ENCODE measurements at places on chromosomes 2 and 18. TPM values are rescaled to one million over a fixed set of nuclear protein-coding genes. Genes with fewer than 3 reads are reported as not detected.

CAVIN2 gene
- not detected for total RNA-seq

GRHL1 gene
- total RNA-seq, result 2.5 TPM

DNA sequence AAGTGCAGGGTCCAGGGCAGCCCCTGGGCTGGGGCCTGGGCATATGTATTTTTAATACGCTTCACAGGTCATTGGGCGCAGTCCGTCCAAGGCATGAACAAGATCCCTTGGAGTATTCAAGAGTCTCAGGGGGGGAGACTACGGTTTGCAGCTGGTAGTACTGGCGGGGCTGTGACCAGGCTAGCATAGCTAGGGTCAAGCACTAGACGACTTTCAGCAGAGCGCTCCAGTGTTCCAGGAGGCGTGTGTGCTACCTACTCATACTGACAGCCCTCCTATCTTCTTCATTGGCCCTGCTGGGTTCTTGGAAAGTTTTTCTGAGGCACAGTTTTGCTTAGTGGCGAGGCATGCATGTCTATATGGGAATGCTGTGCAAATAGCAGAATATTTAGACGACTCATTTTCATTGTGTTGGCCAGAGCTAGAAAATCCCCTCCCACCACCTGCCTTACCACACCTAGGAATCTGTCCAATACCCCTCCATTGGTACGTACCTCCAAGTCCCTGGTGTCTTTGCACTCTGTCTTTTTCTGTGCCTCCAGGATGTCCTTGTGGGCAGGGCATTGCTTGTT is 68.2 kb downstream of the GLI2 start:
- H3K27ac ChIP-seq, result no peak overlapping the region
- H3K36me3 ChIP-seq, result no peaks in the 10 kb centered on the region
- DNase-seq, result no peak
- H3K4me1 ChIP-seq, result peaks cover 24% of the 10 kb centered on the region
- no peaks in the 10 kb centered on the region for H3K27me3 ChIP-seq

GRCh38 chr2:127560201-127560930 is 24.9 kb downstream of the MYO7B start:
- H3K4me3 ChIP-seq, result no peak overlapping the region
- H3K4me1 ChIP-seq, result 0 out of 2 replicates have a peak, but pooled peaks cover 3% of the 10 kb centered on the region
- no peaks in the 10 kb centered on the region for H3K27me3 ChIP-seq
- H3K27ac ChIP-seq, result no peak overlapping the region

- no peaks in the 10 kb centered on the region for H3K36me3 ChIP-seq
- H3K4me1 ChIP-seq, result 0 out of 2 replicates have a peak, but pooled peaks cover 3% of the 10 kb centered on the region
- H3K4me3 ChIP-seq, result no peak overlapping the region
- H3K27me3 ChIP-seq, result no peaks in the 10 kb centered on the region
- no peak for DNase-seq
- H3K27ac ChIP-seq, result no peak overlapping the region
Measured at GRCh38 chr2:108612153-108612513, 77.9 kb downstream of the LIMS1 start.

GRCh38 chr2:120740765-120741524 is 5.3 kb downstream of the GLI2 start:
- H3K4me1 ChIP-seq, result peaks cover 63% of the 10 kb centered on the region
- DNase-seq, result peak; percentile 84
- no peaks in the 10 kb centered on the region for H3K27me3 ChIP-seq
- peak overlapping the region; percentile 91 for H3K4me3 ChIP-seq
- no peaks in the 10 kb centered on the region for H3K36me3 ChIP-seq

GRCh38 chr18:9992300-9992972 is 78.6 kb downstream of the VAPA start:
- no peaks in the 10 kb centered on the region for H3K36me3 ChIP-seq
- H3K4me1 ChIP-seq, result no peaks in the 10 kb centered on the region

- no peaks in the 10 kb centered on the region for H3K27me3 ChIP-seq
- no peak overlapping the region for H3K4me3 ChIP-seq
- H3K4me1 ChIP-seq, result no peaks in the 10 kb centered on the region
- no peak overlapping the region for H3K27ac ChIP-seq
- peak; percentile 65 for DNase-seq
Measured at GRCh38 chr2:167602122-167602521, 645.3 kb downstream of the STK39 start.

DNA sequence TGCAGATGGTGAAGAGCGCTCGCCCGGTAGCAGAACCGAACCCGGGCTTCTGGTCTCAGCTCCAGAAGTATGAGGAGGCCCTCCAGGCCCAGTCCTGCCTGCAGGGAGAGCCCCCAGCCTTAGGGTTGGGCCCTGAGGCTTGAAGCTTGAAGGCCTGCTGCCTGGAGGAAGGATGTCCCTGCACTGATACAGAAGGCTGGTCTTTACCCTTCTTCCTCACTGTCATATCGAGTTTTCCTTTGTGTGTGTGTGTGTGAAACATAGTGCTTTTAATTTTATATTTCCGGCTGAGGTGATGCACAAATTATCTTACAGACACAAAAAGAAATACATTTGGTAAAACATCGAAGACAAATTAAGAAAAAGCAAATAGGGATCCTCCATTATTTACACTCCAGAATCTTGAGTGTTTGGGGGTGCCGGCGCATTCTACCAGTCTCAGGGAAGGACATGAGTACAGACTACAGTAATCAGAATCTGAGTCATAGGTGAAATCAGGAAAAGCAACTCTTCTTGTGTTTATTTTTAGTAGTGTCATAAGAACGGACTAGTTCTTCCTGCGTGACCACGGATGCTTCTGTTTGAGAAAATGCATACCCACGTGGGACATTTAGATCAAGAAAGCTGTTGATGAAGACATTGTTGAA is 1.3 kb downstream of the DUSP28 start:
- H3K36me3 ChIP-seq, result no peaks in the 10 kb centered on the region
- peak overlapping the region; percentile 81 for H3K4me3 ChIP-seq
- peak overlapping the region; percentile 70 for H3K27ac ChIP-seq

DNA sequence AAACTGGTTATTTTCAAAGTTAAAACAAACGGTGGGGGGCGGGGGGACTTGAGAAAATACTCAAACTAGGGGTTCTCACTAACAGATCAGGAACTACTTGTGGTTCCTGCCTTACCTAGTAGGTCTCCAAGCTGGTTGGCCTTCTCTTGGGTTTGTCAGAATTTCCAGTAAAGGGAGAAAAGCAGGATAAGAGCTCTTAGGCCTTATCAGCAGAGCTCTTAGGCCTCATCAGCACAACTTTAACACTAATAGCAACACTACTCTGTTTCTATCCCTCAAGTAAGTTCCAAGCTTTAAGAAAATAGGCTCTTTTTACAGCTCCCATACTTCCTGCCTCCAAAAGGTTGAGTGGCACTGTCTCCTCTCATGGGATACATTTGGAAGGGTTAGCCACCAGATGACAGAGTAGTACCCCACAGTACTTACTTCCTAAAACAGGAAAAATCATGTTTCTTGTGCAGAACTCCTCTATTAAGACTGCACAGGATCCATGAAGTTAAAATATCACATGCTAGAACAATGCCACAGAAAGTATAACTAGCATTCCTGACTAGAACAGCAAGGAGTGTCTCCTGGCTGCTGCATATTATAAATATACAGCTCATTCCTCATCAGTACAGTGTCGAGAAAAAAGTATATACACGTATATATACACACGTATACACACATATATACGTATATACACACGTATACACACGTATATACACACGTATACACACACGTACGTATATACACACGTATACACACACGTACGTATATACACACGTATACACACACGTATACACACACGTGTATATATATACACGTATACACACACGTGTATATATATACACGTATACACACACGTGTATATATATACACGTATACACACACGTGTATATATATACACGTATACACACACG is 6.1 kb downstream of the FBXO11 start:
- DNase-seq, result peak; percentile 7
- H3K36me3 ChIP-seq, result no peaks in the 10 kb centered on the region
- peaks cover 41% of the 10 kb centered on the region for H3K4me1 ChIP-seq
- H3K27me3 ChIP-seq, result no peaks in the 10 kb centered on the region
- peak overlapping the region; percentile 45 for H3K27ac ChIP-seq
- no peak overlapping the region for H3K4me3 ChIP-seq

Data from GM23338 (cell line).